Activated CD4-positive, CD25-positive, alpha-beta regulatory T cell treated with anti-CD3 and anti-CD28 coated beads, Interleukin-2, amount 50 U/mL, for 24 hours (primary cell): ENCODE measurements at places on chromosomes 11 and 22.

- peak; percentile 9 for ATAC-seq
Observed at GRCh38 chr11:297051-297585, 2.2 kb downstream of the IFITM5 start.

- peak; percentile 61 for ATAC-seq
Observed at GRCh38 chr22:22865311-22866072, 22.1 kb upstream of the IGLL5 start.

DNA sequence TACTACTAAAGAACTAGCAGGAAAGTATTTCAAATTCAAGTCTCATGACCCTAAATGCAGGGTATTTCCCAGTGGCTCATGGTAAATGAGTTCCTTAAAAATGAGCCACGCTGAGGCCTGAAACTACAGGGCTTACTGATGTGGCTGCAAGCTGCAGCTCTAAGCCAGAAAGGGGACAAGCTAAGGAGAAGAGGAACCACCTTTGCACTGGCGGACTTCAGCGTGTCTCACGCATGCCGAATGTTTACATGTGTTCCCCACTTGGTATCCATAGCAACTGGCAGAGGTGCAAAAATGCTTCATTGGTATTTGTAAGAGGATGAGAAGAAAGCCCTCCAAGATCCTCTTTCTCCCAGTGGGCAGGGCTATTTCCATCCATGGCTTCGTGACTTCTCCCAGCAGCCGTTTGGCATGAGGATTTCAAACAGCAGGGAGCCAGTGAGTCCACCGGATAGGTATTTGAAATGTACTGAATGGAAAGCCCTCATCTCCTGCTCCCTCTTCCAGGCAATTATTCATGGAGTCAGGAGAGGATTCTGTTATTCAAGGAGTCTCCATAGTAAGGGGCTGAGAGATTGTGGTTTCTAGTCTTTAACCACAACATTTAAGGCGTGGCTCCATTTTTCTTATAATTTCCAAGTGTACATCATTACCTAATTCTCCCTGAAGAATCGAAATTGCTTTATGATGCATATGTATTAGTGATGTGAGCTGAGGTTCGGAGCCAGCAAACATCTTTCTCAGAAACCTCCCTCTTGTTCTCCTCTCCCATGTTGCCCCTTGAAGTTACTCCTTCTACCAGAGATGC is 55.3 kb upstream of the CD44 start:
- peak; percentile 77 for ATAC-seq

DNA sequence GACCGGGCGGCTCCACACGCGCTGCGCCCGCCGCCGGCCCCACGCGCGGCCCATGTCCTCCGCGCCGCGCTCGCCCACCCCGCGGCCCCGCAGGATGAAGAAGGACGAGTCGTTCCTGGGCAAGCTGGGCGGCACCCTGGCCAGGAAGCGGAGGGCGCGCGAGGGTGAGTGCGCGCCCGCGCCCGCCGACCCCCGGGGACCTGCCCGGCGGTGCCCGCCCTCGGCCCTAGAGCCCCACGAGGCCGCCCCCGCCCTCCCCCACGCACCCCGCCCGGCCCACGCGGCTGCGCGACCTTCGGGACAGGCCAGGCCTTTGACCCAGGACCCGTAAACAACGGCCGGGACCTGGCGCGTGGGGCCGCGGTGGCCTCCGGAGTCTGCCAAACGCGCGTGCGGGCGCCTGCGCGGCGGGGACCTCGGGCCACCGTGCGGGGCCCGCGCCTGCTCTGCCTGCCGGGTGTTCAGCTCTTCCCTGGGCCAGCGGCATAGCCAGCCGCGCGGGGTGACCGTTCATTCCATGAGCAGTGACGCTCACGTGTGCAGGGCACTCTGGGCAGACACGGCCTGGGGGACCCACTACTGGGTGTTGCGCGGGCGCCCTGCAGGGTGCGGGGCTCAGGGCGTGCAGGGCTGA is at the start of gene PARVB:
Gene PARVB (plus strand): TSS at position 15 of the 634 bp plus-strand sequence. CDS start 38 bp downstream, at position 53.
- ATAC-seq, result peak; percentile 18

- no peak for ATAC-seq
Observed at GRCh38 chr11:124098141-124098540, 17.1 kb upstream of the VWA5A start.

DNA sequence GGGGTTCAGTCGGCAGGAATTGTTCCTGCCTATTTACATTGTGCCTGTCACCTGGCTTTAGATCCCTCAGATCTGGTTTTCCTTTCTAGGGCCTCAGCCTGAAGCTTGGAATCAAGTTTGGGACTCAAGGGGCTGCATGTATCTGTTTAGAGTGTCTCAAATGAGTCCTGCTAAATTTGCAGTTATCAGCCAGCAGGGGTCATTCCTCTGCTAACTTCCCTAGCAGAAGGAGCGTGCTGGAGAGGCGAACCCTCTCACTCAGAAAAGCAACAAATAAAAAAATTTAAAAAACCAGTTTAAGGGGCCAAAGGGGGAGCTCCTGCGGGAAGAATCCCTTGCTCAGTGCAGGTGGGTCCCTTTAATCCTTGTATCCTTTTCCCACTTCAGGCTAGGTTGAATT is 1220.2 kb downstream of the JRKL start:
- ATAC-seq, result no peak

- ATAC-seq, result no peak
Observed at GRCh38 chr11:44318369-44318768, 8.4 kb upstream of the ALX4 start.

DNA sequence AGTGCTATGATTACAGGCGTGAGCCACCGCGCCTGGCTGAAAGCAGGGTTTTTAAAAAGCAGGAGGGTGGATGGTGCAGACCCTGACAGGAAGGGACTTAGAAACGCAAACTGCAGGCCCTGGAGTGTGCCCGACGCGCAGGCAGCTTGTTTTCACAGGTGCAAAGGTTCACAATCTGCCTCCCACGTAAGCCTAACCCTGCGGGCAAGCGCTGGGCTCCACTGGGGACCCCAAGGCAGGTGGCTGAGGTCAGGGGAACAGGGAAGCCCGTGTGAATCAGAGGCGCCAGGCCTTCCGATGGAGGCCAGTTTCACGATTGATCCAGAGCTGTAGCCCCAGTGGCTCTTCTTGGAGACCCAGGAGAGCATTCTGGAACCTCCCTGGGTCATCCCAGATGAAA is 256.3 kb downstream of the BRD1 start:
- ATAC-seq, result no peak
